ENCODE measurements at places on chromosomes 2 and 18.

DNA sequence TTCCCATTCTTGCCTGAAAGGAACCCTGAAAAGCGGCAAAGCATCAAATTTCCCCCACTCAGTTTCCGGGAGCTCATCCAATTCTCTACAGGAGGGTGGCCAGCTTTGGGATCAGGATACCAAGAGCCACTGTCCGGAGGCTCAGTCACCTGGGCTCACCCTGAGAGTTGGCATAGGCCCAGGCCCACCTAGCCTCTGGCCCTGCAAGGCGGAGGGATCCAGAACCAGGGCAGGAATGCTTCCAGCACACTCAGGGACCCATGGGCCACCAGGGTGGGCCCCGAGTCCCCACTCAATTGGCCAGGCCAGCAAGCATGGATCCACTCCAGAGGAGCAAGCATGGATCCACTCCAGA, 432.9 kb upstream of the MYT1L start:
- no peaks in the 10 kb centered on the region for H3K27me3 ChIP-seq
- peaks cover 3% of the 10 kb centered on the region for H3K4me1 ChIP-seq

DNA sequence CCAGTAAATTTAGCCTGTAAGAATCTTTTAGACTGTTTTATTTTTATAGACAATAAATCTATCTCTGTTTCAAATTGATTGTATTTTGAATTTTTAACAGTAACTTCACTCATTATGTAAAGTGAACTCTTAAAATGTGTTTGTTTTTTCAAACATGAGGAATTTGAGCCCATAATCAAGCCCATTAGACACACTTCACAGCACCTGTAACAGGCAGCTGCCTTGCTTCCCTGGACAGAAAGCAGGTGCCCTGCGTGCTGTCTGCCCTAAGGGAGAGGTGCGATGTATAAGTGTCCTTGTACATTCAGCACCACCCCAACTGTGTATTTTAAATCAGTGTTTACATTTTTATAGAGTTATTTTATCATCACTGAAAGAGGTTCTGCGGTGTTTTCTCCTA, 186.5 kb upstream of the TPO start:
- H3K27ac ChIP-seq = no peak overlapping the region
- no peak for DNase-seq
- no peaks in the 10 kb centered on the region for H3K27me3 ChIP-seq
- H3K4me1 ChIP-seq = peaks cover 11% of the 10 kb centered on the region
- H3K4me3 ChIP-seq = no peak overlapping the region

DNA sequence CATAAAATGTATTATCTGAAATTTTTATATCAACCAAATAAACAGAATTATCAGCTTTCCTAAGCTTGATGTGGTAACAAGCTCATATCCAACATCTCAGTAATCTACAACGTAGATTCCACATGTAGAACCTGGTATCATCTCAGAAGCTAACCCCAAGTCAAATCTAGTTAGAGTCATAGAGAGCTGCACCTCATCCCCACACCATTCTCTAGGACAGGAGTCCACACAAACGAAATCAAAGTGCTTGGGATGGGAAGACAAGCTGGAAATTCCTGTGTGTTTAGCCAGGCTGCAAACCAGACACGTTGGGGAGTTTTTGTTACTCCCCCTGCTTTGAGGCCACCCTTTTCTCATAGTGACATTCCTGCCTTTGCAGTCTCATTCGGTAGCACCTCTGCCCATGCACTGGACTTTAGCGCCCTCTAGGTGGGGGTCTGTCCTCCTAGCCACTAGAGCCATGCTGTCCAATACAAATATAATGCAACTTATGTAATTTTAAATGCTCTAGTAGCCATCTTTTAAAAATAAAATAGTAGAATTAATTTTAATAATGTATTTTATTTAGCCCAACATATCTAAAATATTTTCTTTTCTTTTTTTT, 28.1 kb upstream of the SATB2 start:
- peaks cover 1% of the 10 kb centered on the region for H3K4me1 ChIP-seq
- peaks cover 10% of the 10 kb centered on the region for H3K27me3 ChIP-seq
- no peak overlapping the region for H3K27ac ChIP-seq
- H3K36me3 ChIP-seq = no peaks in the 10 kb centered on the region

- no peaks in the 10 kb centered on the region for H3K27me3 ChIP-seq
- H3K4me1 ChIP-seq = peaks cover 29% of the 10 kb centered on the region
- H3K4me3 ChIP-seq = no peak overlapping the region
- no peak for DNase-seq
These were observed 95.9 kb downstream of the ZFP36L2 start for GRCh38 chr2:43130548-43130875.

- no peaks in the 10 kb centered on the region for H3K4me1 ChIP-seq
- no peak overlapping the region for H3K27ac ChIP-seq
These were observed 53.2 kb upstream of the CUL3 start for GRCh38 chr2:224638301-224638823.

GRCh38 chr18:26097563-26097962, 7.2 kb upstream of the SS18 start:
- H3K4me1 ChIP-seq = no peaks in the 10 kb centered on the region
- DNase-seq = no peak
- no peaks in the 10 kb centered on the region for H3K27me3 ChIP-seq
- no peak overlapping the region for H3K27ac ChIP-seq

- peaks cover 1% of the 10 kb centered on the region for H3K27me3 ChIP-seq
- no peak overlapping the region for H3K4me3 ChIP-seq
- H3K27ac ChIP-seq = peak overlapping the region; percentile 72
- peaks cover 2% of the 10 kb centered on the region for H3K4me1 ChIP-seq
These were observed 72.4 kb upstream of the KIF5C start for GRCh38 chr2:148802448-148803220.

DNA sequence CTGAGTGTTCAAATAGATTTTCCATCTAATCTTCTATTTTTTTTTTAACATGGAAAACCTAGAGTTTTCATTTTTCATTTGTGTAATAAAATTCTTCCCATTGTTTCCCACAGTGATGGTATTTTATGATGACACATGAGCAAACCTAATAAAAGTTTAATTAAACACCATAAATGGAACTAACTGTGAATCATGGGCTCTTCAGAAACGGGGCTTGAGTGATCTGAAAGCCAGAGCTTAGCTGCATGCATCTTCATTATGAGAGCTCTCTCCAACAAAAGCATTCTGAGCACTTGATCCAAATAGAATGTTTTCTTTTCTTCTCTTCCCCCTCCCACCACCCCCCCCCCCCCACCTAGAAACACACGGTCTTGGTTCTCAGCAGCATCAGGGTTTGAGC, 82.1 kb upstream of the REV1 start:
- H3K27ac ChIP-seq = no peak overlapping the region
- no peaks in the 10 kb centered on the region for H3K36me3 ChIP-seq
- peaks cover 4% of the 10 kb centered on the region for H3K4me1 ChIP-seq
- no peak for DNase-seq

All from mesenchymal stem cell (in vitro differentiated cells and primary cell).